Substantia nigra (tissue), 51 donors: ENCODE measurements at places on chromosomes 6 and 20.

DNA sequence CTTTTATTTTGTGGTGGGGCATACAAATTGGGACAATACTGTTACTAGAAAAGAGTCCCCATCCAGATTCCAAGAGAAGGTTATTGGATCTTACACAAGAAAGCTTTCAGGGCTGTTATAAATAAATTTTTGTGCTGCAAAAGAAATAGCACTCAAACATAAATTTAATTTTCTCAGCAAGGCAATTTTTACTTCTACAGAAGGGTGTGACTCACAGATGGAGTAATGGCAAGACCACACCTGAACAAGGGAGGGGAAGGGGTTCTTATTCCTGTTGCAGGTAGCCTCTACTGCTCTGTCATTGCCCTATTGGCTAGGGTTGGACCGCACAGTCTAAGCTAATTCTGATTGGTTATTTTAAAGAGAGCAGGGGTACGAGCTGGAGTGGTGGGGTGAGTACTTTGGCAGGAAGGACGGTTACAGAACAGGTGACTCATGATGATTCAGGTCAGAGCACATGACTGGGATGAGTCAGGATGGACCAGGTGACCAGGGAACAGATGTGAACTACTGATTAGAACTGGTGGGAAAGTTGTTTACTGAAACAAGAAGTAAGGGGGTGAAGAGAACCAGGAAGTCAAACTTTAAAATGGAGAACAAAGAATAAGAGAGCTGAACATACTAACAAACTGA, 41.1 kb downstream of the CNR1 start:
- no peak for DNase-seq

DNA sequence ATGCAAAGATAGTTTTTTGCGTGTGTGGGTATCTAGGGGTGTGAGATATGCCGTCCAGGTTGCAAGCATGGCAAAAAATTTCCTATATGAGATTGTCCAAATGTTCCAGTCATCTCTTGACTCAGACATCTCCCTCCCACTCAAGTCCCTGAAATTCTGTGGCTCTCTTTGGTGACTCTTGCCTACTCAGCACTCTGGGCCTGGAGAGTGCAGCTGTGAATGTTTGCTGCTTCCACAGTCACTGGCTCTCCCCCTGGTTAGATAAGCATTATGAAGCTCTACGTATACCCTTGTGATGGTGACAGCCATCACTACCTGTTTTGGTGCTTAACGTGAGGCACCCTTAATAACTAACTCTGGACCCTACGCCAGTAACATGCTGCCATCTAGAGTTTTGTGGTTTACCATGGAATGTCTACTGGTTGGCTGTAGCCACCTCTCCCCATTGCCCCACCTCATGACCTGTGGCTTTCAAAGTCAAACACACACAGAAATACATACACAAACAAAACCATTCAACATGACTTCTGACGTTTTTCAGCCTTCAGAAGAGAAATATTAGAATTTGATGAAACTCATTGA, 621.9 kb upstream of the CITED2 start:
- no peak for DNase-seq

- DNase-seq, result no peak
Measured at GRCh38 chr20:31330893-31331292, 22.5 kb upstream of the DEFB116 start.

DNA sequence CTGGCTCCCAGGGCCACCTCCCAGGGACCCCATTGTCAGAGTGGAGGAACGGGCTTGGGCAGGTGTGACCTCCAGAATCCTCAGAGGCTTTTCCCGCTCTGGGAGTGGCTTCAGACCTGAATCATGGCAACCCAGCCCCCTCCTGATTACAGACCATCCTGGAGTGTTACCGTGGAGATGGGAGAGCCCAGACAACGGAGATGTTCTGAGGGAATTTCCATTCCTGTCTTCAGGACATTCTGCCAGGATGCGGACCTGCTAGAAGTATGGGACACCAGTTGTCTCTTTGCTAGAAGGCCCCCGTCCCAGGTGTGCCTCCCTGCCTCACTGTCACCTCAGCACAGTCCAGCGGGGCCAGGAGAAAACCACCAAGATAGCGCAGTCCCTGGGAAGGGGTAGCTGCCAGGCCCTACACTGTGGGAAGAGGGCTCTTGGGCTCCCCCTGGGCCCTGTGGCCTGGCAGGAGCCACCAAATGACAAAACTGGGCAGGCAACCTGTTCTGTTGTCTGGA, 109.9 kb downstream of the PSMB1 start:
- DNase-seq, result no peak

- no peak for DNase-seq
Measured at GRCh38 chr20:35465976-35466375, 10.6 kb downstream of the CEP250 start.

DNA sequence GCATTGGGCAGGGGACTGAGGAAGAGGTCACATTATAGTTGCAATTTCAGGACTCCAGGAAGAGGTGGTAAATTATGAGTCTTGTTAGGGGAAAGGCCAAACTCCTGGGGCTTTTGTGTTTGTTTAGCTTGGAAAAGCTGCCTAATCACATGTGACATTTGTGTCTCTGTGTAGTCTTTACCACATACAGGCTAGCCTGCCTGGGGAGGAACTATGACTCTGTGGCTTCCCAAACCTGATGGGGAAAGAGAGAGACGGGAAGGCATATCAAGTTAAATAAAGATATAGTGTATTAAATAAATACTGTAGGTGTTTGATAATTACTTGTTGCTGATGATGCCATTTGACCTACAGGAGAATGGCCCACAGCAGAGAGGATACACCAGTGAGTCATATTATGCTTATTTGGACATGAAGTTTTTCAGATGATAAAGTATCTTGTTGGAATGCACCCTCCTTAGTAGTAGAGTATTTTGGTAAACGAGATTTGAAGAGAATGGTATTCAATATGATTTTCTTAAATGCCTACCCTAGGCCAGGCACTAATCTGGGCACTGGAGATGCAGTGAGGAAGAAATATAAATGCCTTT, 4.0 kb downstream of the BLTP3A start:
- DNase-seq, result no peak

DNA sequence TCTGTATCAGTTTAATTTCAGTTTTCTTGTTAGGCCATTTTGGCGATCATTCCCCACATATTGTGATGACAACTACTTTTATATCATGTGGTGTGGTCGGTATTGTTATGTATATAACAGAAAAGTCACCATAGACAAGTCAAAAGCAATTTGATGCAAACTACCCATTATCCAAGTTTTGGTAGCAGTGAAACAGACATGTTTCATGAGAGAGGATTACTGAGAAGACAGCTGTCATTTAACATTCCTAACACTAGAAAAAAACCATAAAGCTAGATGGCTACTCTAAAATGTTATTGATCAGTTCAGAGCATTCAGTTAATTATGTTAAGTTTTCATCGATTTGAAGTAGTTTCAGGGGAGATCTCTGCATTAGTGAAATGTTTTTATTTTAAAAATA, 462.1 kb upstream of the SOX4 start:
- DNase-seq, result no peak

DNA sequence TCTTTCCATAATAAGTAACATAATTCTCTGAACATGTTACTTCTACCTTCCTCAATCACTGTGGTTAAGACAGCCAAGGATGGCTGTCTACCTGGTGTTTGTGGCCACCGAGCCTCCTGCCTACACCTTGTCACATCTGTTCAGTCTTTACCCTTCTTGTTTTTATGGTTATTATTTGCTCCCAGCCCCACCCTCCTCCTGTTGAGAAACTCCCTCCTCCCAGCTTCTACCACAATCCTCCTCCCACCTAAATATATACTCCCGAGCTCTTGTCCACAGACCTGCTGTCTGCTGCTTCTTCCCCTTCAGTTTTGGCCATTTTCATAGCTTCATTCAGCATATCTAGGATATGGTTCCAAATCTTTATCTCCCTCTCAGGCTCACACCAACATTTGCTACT, 35.7 kb upstream of the GABRR1 start:
- DNase-seq, result no peak

- DNase-seq, result no peak
Measured at GRCh38 chr20:41050361-41051008, 21.9 kb downstream of the TOP1 start.

GRCh38 chr20:22962567-22963439, 72.3 kb upstream of the SSTR4 start:
- no peak for DNase-seq

GRCh38 chr6:4506792-4507191, 269.4 kb upstream of the CDYL start:
- no peak for DNase-seq

- no peak for DNase-seq
Measured at GRCh38 chr6:29516108-29516507, 28.4 kb upstream of the MAS1L start.

- no peak for DNase-seq
Measured at GRCh38 chr6:12490904-12491571, 200.9 kb downstream of the EDN1 start.

- no peak for DNase-seq
Measured at GRCh38 chr20:47719625-47720024, 65.7 kb downstream of the SULF2 start.

- DNase-seq, result no peak
Measured at GRCh38 chr6:44036699-44037101, 90.6 kb downstream of the MRPL14 start.

DNA sequence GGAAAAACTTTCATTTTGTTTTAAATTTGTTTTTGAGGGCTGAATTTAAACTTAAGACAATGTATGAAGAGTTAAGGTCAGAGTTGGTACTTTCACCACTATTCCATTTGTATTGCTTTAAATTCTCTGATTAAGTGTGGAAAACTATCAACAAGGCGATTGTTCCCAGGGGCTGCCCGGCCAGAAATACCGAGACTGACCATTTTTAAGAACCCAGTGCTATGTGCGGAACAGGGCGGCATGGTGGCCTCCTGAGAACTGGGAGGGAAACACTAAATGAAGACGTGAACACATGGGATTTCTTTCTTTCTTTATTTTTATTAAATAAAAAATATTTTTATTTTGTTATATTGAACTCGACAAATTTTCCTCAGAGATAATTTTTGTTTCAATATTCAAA, 221.2 kb upstream of the QKI start:
- no peak for DNase-seq

- DNase-seq, result no peak
Measured at GRCh38 chr6:159979136-159979874, 10.4 kb downstream of the IGF2R start.

DNA sequence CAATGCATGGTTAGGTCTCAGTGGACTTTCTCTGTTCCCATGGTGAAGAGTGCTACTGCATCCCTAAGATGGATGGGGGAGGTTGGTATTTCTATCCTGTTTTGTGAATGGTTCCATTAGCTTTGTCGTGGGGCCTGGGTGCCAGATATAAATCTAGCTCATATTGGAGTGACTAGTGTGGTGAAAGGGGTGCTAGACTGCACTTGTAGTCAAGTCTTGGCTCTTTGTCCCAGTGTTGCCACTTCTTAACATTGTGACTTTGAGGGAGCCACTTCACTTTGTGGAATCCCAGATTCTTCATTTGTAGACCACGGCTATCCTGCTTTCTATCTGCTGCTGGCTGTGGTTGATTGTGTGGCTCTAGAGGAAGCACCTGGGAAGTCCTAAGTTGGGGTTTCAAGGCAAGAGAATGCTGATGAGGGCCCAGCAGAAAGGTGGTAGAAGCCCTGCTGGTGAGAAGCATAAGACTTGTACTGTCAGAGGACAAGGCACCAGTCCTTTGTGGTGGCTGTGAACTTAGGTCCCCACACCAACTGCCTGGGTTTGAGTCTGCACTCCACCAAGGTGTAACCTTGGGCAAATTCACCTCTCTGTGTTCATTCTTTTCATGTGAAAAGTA, 44.1 kb downstream of the VAPB start:
- no peak for DNase-seq

- no peak for DNase-seq
Measured at GRCh38 chr6:121260651-121261102, 73.6 kb downstream of the TBC1D32 start.

DNA sequence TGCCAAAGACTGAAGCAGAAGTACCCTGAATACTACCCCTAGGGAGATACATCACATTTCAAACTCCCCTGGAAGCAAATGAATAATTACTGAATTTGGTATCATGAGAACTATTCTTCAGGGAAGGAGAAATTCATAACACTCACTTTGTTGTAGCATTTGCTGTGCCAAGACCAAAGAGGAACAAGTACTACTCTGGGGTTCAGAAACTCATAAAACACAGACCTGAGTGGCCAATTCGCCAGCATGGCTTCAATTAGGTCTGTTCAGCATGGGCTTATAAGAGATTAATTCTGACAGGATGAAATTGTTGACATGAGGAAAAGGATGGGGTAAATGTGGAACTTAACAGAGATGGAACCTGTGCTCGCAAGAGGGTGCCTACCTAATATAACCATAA, 6.5 kb downstream of the ELOVL5 start:
- no peak for DNase-seq

GRCh38 chr6:123941855-123942254, 138.2 kb downstream of the NKAIN2 start:
- DNase-seq, result no peak

GRCh38 chr6:143015300-143015706, 45.4 kb upstream of the AIG1 start:
- no peak for DNase-seq

GRCh38 chr6:20377623-20378265, 23.9 kb upstream of the E2F3 start:
- no peak for DNase-seq

GRCh38 chr20:54431156-54431944, 44.0 kb upstream of the DOK5 start:
- no peak for DNase-seq
